Peyer's patch (tissue), 4 donors: ENCODE measurements at places on chromosomes 4 and X. TPM values are rescaled to one million over a fixed set of nuclear protein-coding genes. Genes with fewer than 3 reads are reported as not detected.

Gene BEND4
- 0.47 TPM for total RNA-seq

Gene ZRSR2
- 7.1 TPM for total RNA-seq

Gene CTBP1
- total RNA-seq, result 305 TPM

Gene TAF7L
- total RNA-seq, result not detected

Gene SRPK3
- total RNA-seq, result not detected

Gene ADH1B
- total RNA-seq, result 72.0 TPM

Gene HPGDS
- 4.2 TPM for total RNA-seq

Gene C1GALT1C1
- 22.9 TPM for total RNA-seq

Gene KLF8
- 30.5 TPM for total RNA-seq

Gene ADH1C
- 99.1 TPM for total RNA-seq

Gene VEGFD
- total RNA-seq, result not detected

Gene AFF1
- total RNA-seq, result 105 TPM

Gene PPEF2
- total RNA-seq, result not detected

Gene DUSP9
- not detected for total RNA-seq

Gene OPRPN
- total RNA-seq, result not detected

Gene FRAS1
- total RNA-seq, result 4.1 TPM

Gene NR3C2
- 109 TPM for total RNA-seq

Gene HSD17B10
- total RNA-seq, result 41.4 TPM

Gene SORCS2
- total RNA-seq, result 0.67 TPM

Gene ITGB1BP2
- total RNA-seq, result 2.4 TPM

Gene LDB2
- total RNA-seq, result 3.9 TPM

Gene TGIF2LX
- not detected for total RNA-seq

Gene YIPF7
- total RNA-seq, result not detected

Gene FGFBP1
- total RNA-seq, result 9.3 TPM

Gene LUZP4
- not detected for total RNA-seq

Gene POU4F2
- not detected for total RNA-seq

Gene VCX3B
- not detected for total RNA-seq

Gene SUV39H1
- total RNA-seq, result 4.4 TPM

Gene RAB28
- 12.9 TPM for total RNA-seq

Gene ARHGAP4
- 58.6 TPM for total RNA-seq

Gene TSPAN7
- total RNA-seq, result 13.2 TPM

Gene BEX5
- not detected for total RNA-seq

Gene MCUB
- total RNA-seq, result 6.7 TPM

Gene ZDHHC15
- 0.13 TPM for total RNA-seq

Gene CC2D2A
- total RNA-seq, result 7.3 TPM

Gene NLGN4X
- 2.7 TPM for total RNA-seq

Gene RFC1
- total RNA-seq, result 49.5 TPM

Gene ATP1B4
- not detected for total RNA-seq

Gene KCNIP4
- total RNA-seq, result not detected

Gene ITIH6
- total RNA-seq, result not detected

Gene CHRDL1
- 9.4 TPM for total RNA-seq

Gene CNGA1
- 9.8 TPM for total RNA-seq

Gene UGT2B10
- total RNA-seq, result not detected

Gene HSFX3
- not detected for total RNA-seq

Gene PHKA1
- 2.5 TPM for total RNA-seq

Gene MAGEA4
- not detected for total RNA-seq

Gene RPS6KA6
- total RNA-seq, result 7.9 TPM

Gene VCX
- not detected for total RNA-seq

Gene PPARGC1A
- total RNA-seq, result 106 TPM

Gene SORBS2
- 15.8 TPM for total RNA-seq

Gene BEX1
- total RNA-seq, result 1.2 TPM
